ENCODE measurements at places on chromosomes 6 and 20.

DNA sequence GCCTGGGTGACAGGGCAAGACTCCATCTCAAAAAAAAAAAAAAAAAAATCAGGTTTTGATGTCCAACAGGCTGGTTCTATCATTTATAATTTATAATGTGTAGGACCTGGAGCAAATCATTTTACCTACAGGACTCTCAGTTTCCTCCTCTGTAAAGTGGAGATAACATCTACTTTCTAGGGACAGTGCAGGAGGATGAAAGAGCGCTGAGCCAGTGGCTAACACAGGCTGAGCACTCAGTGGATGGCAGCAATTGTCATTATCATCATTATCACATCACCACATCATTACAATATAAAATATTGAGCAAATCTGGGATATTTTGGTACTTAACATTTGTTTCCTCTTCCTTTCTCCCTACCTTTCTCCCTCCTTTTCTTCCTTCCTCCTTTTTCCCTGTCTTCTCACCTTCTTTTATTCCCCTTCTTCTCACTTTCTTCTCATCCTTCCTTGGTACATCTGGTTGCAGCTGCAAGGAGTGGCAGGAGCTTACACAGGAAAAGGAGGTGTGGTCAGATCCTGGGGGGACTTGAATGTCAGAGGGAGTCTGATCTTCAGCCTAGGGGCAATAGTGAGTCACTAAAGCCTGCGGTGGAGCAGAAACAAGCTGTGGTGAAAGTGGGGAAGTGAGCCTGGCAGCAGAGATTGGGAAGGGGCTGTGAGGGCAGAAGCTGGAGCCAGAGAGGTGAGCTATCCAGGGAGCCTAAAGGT lies 24.6 kb upstream of the CTNNBL1 start:
- H3K36me3 ChIP-seq = no peaks in the 10 kb centered on the region
- no peak overlapping the region for H3K27ac ChIP-seq
- no peak overlapping the region for H3K4me3 ChIP-seq
- H3K27me3 ChIP-seq = no peaks in the 10 kb centered on the region

DNA sequence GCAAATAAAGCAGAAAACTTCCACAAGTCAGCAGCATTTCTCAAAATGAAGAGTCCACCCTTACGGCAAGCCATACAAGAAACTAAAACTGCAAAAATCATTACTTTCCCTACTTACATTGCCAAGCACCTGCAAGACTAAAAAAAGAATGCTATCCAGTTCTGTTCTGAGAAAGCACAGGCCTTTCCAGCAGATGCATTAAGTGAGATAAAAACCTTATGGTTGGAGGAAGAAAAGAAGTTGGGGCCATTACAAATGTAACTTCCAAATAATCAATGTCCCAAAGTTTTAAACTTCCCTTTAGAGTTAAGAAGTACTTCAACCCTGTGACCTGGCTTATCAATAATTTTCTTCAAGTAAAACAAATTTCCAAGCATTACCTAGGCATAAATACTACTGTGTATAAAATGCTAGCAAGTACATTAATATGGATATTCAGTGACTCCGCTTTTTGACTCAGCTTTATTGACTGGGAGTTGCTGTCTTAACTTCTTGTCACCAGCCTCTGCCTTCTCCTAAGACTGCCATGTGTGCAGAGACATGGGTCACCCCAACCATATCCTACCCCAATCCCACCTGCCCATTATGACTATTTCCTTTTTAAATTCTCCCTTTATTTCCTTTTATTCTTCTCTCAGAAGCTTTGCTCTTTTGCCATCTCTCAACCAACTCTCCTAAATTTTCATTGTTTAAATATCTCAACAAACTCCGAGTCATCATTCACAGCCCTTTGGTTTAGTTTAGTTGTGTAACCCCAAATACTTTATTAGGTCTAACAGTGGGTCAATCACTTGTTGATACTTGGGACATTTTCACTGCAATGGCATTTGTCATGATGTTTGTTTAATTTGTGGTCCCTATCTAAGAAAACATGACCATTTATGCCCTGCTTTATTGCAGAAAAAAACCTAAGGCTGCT lies 49.7 kb downstream of the SLC22A23 start:
- no peaks in the 10 kb centered on the region for H3K27me3 ChIP-seq
- H3K4me3 ChIP-seq = no peak overlapping the region
- no peaks in the 10 kb centered on the region for H3K4me1 ChIP-seq
- H3K27ac ChIP-seq = no peak overlapping the region

DNA sequence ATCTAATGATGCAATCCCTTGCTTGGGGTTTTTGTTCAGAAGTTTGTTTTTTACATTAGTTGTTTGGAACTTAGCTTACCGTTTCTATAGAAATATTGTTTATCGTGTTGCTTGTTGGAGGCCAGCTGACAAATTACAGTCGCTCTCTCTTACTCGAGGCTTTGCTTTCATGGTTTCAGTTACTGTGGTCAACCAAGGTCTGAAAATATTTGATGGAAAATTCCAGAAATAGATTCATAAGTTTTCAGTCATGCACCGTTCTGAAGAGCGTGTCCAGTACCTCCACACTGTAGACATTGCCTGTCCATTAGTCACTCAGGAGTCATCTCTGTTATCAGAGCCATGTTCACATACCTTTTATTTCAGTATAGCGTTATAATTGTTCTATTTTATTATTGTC lies 47.9 kb downstream of the DEK start:
- H3K4me3 ChIP-seq = no peak overlapping the region
- DNase-seq = no peak
- H3K36me3 ChIP-seq = peaks cover 2% of the 10 kb centered on the region
- no peaks in the 10 kb centered on the region for H3K4me1 ChIP-seq

GRCh38 chr20:13638162-13638495 lies 603 bp downstream of the TASP1 start:
- no peak for DNase-seq
- no peaks in the 10 kb centered on the region for H3K36me3 ChIP-seq
- H3K27me3 ChIP-seq = no peaks in the 10 kb centered on the region

DNA sequence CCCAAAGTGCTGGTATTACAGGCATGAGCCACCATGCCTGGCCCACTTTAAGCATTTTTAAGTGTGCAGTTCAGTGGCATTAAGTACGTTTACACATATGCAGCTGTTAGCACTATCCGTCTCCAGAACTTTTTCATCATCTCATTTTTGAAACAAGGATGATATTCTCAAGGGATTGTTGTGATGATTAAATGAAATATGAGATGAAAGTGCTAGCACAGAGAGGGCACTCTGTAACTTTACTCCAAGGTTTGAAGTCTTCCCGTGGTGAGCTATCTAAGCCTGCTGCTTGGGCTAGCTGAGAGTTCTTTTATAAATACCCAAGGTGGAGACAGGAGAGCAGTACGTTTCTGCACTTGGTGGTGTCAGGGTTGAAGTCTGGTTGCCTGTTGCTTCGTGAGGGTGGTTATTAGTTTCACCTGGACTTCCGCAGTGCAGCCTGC lies 6.6 kb downstream of the TM9SF4 start:
- no peak overlapping the region for H3K4me3 ChIP-seq
- H3K36me3 ChIP-seq = no peaks in the 10 kb centered on the region
- H3K27me3 ChIP-seq = no peaks in the 10 kb centered on the region
- DNase-seq = no peak

- H3K36me3 ChIP-seq = no peaks in the 10 kb centered on the region
- no peaks in the 10 kb centered on the region for H3K4me1 ChIP-seq
- H3K27me3 ChIP-seq = no peaks in the 10 kb centered on the region
- no peak for DNase-seq
These were observed 174.7 kb downstream of the ZFAND3 start for GRCh38 chr6:37994223-37994622.

DNA sequence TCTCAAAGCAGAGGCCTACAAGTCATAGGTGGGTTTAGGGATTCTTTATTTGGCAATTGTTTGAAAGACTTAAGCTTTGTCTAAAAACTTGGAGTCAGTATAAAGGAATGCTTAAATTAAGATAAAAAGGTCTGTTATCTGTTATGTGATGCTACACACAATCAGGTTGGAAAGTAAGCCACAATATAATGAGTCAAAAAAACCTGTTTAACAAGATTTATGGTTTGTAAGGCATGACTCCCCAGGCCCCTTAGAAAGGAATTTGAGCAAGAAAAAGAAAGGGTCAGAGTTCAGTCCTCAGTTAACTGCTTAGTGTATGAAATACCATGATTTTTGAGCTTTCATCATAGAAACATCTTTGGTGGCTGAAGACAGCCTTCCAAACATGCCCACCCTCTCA lies 66.8 kb upstream of the HMGN3 start:
- H3K4me3 ChIP-seq = no peak overlapping the region
- H3K36me3 ChIP-seq = no peaks in the 10 kb centered on the region
- no peaks in the 10 kb centered on the region for H3K27me3 ChIP-seq
- no peaks in the 10 kb centered on the region for H3K4me1 ChIP-seq
- no peak for DNase-seq
- no peak overlapping the region for H3K27ac ChIP-seq

- no peak overlapping the region for H3K27ac ChIP-seq
- H3K36me3 ChIP-seq = no peaks in the 10 kb centered on the region
- H3K27me3 ChIP-seq = no peaks in the 10 kb centered on the region
- DNase-seq = no peak
- no peaks in the 10 kb centered on the region for H3K4me1 ChIP-seq
- no peak overlapping the region for H3K4me3 ChIP-seq
These were observed 421.1 kb downstream of the BCKDHB start for GRCh38 chr6:80527552-80528052.

GRCh38 chr20:10077081-10077471 lies 42.3 kb downstream of the ANKEF1 start:
- no peak for DNase-seq
- no peaks in the 10 kb centered on the region for H3K36me3 ChIP-seq

DNA sequence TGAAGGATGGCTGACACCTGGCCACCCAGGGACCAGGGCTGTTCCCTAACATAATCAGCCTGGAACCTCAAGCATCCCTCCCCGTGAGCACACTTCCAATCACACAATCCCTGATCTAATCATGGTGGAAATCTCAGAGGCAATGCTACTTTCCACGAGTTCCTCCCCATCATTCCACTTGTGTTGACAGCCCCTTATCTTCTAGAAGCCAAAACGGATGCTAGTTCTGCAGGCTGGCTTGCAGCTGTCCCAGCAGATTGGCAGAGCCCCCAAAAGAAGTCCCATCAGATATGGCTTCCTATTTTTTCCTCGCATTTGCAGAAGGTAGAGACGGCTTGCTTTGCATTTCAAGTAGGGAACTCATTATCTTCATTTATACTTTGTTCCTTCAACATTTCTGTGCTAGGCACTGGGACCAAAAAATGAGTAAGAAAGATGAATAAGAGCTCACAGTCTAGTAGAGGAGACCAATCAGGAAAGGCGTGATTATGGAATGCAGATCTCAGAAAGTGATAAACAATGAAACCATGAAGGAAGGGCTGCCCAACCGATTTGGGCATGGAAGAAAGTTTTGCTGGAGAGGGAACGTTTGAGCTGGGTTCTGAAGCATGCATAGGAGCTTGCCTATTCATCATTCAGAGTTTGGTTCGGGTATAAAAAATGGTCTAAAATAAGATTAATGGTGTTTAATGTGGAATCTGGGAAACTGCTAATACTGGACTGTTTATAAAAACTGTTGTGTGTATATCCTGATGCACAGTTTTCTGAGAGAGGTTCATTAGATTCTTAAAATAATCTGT lies 44.6 kb upstream of the TBC1D7 start:
- no peaks in the 10 kb centered on the region for H3K4me1 ChIP-seq
- H3K27ac ChIP-seq = no peak overlapping the region
- no peaks in the 10 kb centered on the region for H3K27me3 ChIP-seq
- H3K36me3 ChIP-seq = no peaks in the 10 kb centered on the region

- H3K36me3 ChIP-seq = no peaks in the 10 kb centered on the region
- no peaks in the 10 kb centered on the region for H3K4me1 ChIP-seq
- no peaks in the 10 kb centered on the region for H3K27me3 ChIP-seq
- no peak overlapping the region for H3K27ac ChIP-seq
- H3K4me3 ChIP-seq = no peak overlapping the region
These were observed 280.3 kb downstream of the CDC5L start for GRCh38 chr6:44667668-44668390.

DNA sequence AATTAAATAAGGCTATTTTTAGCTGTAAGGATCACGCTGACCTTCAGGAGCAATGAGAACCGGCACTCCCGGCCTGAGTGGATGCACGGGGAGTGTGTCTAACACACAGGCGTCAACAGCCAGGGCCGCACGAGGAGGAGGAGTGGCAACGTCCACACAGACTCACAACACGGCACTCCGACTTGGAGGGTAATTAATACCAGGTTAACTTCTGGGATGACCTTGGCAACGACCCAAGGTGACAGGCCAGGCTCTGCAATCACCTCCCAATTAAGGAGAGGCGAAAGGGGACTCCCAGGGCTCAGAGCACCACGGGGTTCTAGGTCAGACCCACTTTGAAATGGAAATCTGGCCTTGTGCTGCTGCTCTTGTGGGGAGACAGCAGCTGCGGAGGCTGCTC lies 84.0 kb downstream of the RAMACL start:
- no peaks in the 10 kb centered on the region for H3K36me3 ChIP-seq
- no peaks in the 10 kb centered on the region for H3K4me1 ChIP-seq
- no peak overlapping the region for H3K4me3 ChIP-seq
- no peak for DNase-seq
- H3K27me3 ChIP-seq = no peaks in the 10 kb centered on the region

DNA sequence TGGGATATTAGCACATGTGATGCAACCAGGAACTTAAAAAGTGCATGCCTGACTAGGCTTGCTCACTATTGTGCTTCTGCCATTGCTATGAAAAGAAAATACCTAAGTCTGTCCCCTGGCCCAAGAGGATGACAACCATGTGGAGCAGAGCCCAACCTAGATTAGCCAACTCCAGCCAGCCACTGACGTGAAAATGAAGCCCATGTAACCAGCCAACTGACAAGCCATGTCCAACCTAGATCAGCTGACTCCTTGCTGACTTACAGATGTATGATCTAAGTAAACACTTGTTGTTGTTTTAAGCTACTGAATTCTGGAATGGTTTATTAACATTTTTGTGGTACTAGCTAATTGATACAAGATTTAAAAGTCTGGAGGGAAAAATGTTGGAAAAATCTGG lies 47.5 kb downstream of the PIGU start:
- no peaks in the 10 kb centered on the region for H3K36me3 ChIP-seq
- H3K4me3 ChIP-seq = no peak overlapping the region
- no peaks in the 10 kb centered on the region for H3K27me3 ChIP-seq
- no peak for DNase-seq

DNA sequence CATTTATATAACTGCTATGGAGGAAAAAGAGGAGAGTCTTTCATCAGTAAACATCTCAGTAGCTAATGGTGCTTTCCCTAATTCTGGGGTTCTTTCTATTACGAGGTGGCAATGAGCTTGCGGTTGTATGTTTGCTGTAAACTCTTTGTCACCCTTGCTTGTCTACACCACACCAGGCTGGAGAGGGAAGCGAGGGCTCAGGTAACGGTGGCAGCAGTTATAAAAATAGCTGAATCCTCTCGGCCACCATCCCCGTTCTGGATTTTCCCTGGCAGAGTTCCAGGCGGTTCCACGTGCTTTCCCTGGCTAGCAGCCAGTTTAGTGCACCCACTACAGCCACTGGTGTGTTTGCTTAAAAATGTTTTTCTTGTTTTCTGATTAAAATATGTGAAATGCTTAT lies 39.0 kb downstream of the MAS1 start:
- H3K36me3 ChIP-seq = no peaks in the 10 kb centered on the region
- no peaks in the 10 kb centered on the region for H3K4me1 ChIP-seq
- no peak for DNase-seq
- H3K4me3 ChIP-seq = no peak overlapping the region
